ENCODE measurements at places on chromosomes 5 and 9.

GRCh38 chr9:92385953-92386352 is 18.4 kb downstream of the OGN start:
- no peak for DNase-seq

DNA sequence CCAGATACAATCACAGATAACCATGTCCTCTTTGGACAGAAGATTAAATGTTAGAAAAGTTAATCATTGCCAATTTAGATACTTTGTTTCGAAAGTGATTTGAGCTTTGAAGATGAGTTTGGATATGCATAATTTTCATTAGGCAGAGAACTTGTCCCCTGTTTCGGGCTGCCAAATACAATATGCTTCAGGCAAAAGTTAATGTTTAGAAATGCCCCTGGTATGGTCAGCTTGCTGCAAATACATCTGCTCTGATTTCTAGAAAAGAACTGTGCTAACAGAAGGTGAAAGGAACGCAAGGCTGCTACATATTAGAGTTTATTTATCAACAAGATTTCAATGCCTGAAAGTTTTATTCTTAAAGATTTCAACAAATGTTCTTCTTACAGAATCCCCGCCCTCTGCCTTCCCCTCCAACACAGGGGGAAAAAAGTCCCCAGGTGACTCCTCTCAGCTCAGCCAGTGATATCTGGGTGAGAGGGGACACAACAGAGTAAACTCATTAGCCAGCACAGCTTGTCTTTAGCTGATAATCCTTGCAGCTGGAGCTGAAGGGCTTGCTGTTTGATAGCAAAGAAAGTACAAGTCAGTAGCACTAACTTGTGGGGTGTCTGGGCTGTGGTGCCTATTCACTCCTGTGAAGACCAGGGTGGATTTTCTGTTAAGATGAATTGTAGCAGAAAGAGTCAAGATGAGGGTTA is 435.7 kb downstream of the DMAC1 start:
- DNase-seq, result no peak

- no peak for DNase-seq
Observed at GRCh38 chr5:32794086-32794485, 83.0 kb downstream of the NPR3 start.

DNA sequence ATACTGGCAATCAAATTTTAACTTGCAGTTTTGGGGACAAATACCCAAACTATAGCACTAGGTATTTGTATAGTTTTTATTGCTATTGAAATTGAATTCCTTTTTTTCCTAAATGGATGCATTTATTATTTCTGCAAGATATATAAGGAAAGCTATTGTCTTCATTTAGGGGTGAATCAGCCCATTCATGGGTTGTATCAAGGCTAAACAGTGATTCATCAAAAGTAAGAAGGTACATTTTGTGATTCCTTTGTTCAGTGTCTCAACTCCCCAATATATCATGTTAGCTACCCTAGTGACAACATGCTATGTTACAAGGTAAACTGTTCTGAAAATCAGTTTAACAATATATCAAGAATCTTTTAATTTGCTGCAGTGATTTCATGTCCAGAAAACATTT is 185.7 kb downstream of the PLK2 start:
- DNase-seq, result no peak

Data from glutamatergic neuron (in vitro differentiated cells).